ENCODE measurements at places on chromosomes 1 and 21.

- no peak for DNase-seq
These were observed 7.9 kb downstream of the LYST start for GRCh38 chr1:235858766-235859165.

DNA sequence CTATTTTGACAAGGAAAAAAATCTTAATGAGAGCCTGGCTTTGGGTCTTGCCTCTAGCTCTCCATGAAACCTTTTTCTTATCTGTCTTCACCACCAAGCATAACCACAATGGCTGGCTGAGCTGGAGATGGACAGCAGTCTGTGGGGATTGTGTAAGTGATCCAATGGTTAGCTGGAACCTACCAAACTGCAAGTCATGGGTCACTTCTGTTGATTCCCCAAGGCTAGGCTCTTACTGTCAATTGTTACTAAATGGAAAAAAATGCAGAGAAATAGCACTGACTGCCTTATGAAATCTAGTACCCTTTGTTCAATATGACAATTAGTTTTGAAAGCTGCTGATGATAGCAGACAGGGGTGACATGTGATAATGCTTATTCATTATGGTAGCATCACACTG is 359.0 kb downstream of the ST6GALNAC3 start:
- no peak for DNase-seq

GRCh38 chr1:218344814-218345672 is at the start of gene TGFB2:
Gene TGFB2, plus strand, starts transcription at chr1:218345336. Its CDS starts 1,366 bp downstream, at chr1:218346702.
- peak; percentile 59 for DNase-seq

- DNase-seq = no peak
These were observed 95.2 kb downstream of the ITPKB start for GRCh38 chr1:226643611-226644540.

DNA sequence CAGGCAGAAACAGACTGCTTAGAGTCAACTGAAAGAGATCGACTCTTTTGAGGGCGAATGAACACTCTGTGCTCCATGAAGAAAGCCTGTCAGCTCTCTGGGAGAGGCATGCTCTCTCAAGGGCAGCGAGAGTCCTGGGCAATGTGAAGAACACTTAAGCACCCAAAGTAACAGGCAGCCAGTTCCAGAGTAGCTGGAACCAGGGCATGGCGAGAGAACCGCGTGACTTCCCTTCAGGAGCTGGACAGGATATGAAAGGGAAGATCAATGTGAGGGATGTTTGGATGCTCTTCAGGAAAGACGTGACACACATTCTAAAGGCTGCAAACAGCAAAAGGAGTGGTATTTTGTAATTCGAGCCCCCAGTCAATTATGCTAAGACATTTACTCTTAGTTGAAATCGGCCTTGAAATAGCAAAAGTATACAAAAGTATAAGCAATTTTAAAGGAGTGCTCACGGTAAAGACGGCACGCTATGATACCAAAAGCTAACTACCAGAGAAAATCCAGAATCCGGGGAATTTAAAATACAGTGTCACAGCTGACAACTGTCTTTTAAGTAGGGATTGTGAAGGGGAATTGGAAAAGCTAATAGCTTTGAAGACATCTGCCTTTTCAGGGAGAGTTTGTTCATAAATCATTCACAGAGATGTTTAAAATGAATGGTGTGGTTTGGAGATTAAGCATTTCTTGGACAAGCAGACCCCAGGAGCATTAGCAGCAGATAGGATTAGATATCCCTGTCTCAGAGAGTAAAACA is 20.8 kb downstream of the ADAMTS5 start:
- peak; percentile 28 for DNase-seq

- DNase-seq = no peak
These were observed 13.3 kb downstream of the ATF6 start for GRCh38 chr1:161779393-161779792.

- peak; percentile 81 for DNase-seq
These were observed 111.1 kb downstream of the NAV1 start for GRCh38 chr1:201649761-201650622.

DNA sequence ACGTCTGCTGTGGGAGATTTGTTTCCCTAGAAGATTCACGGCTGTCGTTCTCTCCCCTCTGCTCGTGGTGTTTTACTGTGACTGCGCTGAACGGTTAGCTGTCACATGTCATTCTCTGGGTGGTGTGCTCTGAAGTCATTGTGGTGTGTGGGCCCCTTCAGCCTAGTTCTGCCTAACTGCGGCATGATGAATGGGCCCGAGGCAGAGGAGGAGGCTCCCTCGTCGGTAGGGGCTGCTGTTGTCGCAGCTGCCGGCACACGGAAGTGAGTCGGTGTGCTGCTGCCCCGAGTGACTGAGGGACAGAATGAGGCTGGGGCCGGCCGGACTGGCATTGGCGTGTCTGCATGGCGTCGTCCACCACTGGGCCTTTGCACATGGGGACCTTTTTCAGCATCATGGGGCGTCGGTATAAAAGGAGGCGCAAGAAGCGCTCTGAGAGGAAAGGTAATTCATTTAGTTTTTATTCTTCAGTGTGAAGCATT is 77.9 kb downstream of the ADARB1 start:
- peak; percentile 9 for DNase-seq

DNA sequence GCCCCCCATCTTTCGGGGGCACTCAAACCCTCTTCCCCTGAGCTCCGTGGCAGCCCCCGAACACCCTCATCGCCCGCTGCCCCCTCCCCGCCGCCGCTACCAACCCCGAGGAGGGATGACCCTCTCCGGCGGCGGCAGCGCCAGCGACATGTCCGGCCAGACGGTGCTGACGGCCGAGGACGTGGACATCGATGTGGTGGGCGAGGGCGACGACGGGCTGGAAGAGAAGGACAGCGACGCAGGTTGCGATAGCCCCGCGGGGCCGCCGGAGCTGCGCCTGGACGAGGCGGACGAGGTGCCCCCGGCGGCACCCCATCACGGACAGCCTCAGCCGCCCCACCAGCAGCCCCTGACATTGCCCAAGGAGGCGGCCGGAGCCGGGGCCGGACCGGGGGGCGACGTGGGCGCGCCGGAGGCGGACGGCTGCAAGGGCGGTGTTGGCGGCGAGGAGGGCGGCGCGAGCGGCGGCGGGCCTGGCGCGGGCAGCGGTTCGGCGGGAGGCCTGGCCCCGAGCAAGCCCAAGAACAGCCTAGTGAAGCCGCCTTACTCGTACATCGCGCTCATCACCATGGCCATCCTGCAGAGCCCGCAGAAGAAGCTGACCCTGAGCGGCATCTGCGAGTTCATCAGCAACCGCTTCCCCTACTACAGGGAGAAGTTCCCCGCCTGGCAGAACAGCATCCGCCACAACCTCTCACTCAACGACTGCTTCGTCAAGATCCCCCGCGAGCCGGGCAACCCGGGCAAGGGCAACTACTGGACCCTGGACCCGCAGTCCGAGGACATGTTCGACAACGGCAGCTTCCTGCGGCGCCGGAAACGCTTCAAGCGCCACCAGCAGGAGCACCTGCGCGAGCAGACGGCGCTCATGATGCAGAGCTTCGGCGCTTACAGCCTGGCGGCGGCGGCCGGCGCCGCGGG is 837 bp downstream of the FOXD3 start:
- no peak for DNase-seq

- DNase-seq = no peak
These were observed 1.5 kb downstream of the SNX27 start for GRCh38 chr1:151613282-151613780.

DNA sequence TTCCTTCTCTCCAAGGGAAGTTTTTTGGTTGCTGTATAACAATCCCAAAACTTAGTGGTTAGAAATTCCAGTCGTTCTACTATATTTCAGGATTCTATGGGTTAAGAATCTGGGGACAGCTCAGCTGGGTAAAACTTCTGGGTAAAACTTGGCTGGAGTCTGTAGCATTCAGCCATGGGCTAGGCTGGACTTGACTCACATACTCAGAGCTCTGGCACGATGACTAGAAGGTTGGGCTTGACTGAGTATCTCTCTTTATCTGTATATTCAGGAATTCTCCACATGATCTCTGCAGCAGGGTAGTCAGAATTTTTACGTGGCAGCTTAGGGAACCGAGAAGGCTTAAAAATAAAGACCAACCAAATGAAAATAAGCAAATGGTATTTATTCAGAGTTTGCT is 28.2 kb upstream of the HRNR start:
- no peak for DNase-seq

DNA sequence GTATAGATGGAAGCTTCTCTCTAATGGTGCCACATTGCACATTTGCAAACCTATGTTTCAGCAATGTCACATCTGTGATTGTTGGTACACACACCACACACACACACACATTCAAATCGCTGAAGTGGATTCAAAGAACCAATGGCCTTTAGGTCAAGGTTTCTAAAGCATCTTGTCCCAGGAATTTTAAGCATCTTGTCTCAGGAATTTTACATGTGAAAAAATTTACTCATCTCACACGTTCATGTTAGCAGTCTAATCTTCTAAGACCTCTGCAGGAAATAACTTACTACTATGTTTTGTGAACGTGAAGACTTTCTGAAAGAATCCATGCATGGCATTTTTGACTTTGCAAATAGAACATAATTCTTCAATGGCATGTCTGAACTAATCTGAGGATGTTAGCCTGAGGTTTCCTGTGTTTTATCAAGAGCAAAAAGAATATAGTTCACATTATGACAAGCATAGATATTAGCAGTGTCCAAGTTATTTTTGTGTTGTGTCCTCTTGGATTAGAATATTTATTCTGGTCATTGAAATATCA is 125.1 kb downstream of the CYYR1 start:
- DNase-seq = no peak

GRCh38 chr1:167127236-167127635 is 33.4 kb downstream of the STYXL2 start:
- DNase-seq = no peak

- DNase-seq = no peak
These were observed 23.1 kb downstream of the SMG7 start for GRCh38 chr1:183495420-183495819.

DNA sequence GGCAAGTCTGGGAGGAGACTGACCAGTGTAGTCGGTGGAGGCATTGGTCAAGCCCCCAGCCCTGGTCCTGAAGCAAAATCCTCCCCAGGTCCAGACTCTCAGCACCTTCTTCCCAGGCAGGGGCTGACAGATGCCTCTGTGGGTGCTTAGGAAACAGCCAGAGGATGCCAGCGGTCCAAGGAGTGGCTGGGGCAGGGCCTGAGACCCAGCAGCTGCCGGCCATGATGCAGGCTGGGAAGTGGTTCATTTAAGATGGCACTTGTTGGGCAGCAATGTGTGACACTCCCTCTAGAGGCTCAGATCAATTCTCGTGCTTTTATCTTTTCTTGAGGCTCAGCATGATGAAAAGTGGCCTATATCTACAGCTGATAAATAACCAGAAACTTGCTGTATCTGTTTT is 165.0 kb upstream of the VAMP3 start:
- no peak for DNase-seq

- DNase-seq = no peak
These were observed 149.9 kb upstream of the C1orf105 start for GRCh38 chr1:172270605-172271004.

GRCh38 chr21:45409466-45410150 is 4.6 kb downstream of the COL18A1 start:
- DNase-seq = peak; percentile 15

GRCh38 chr21:42784896-42785451 is 94.4 kb downstream of the WDR4 start:
- DNase-seq = no peak

GRCh38 chr21:34728479-34728878 is 59.7 kb downstream of the CLIC6 start:
- DNase-seq = no peak

- DNase-seq = peak; percentile 80
These were observed 15.3 kb upstream of the SKI start for GRCh38 chr1:2212532-2213491.

DNA sequence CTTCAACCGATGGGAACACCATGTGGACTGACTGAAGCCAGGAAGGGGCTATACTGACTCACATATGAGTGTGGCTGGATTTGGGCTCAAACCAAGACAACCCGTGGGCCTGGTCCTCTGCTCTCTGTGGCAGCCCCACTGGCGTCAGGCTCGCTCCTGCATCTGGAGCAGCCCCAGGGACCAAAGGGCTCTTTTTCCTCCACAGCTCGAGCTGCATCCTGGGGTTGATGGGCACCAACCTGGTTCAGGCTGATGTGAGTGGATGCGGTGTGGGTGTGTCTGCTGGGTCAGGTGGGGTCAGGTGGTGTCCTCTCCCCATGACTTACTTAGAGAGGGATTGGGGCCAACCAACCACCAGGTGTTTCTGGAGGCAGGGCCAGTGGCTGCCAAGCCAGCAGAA is 303.0 kb upstream of the AJAP1 start:
- DNase-seq = no peak

DNA sequence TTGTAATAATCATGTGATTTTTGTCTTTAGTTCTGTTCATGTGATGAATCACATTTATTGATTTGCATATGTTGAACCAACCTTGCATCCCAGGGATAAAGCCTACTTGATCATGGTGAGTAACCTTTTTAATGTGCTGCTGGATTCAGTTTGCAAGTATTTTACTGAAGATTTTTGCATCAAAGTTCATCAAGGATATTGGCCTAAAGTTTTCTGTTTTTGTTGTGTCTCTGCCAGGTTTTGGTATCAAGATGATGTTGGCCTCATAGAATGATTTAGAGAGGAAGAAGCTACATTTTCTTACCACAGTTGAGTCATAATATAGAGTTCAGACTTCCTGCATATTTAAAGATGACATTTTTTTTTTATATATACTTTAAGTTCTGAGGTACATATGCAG is 455.9 kb downstream of the PLPP3 start:
- DNase-seq = no peak

DNA sequence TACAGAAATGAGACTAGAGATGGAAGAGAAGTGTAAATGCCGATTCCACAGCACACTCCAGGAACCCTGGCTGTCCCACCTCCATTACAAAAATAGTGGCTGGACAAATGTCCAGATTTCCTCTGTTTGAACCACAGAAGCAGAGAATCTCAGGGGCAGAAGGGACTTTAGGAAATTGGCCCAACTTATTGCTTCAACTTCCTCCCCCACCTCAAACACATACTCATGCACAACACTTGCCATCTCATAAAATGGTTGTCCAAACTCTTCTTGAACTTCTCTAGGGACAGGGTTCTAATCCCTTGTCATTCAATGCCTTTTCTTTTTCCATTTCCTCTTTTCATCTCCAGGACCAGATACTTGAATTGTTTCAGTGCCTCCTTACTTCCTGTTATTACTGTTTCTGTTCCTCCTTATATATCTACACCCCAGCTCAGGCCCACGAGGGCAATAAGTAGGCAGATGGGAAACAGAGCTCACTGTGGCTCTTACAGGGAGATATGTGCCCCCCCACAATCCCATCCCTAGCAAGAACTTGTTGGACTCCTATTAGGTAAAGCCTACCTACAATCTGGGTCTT is 8.5 kb upstream of the B4GALT3 start:
- peak; percentile 23 for DNase-seq

DNA sequence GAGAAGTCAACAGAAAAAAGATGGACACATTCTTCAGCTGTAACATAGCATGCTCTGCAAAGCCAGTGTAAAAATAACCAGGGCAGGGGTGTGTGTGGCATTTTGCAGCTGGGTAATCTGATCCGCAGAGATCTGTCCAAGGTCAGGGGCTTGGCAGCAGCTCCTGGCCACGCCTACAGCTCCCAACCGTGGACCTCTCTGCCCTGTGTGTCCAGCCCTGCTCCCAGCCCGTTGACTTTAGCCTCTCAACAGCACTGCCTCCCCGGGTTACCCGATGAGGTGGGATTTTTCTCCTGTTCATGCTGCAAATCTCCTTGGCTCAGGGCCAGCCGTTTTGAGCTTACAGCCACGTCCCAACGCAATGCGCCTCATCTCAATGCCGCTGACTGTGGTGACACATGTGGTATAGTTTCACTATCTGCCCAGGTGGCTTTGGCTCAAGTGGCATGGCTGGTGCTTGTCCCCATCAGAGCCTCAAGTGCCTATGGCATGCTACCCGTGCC is 68.1 kb downstream of the VWA5B1 start:
- DNase-seq = no peak

GRCh38 chr1:84836145-84836544 is 56.9 kb downstream of the LPAR3 start:
- no peak for DNase-seq

- no peak for DNase-seq
These were observed 106.7 kb downstream of the PTPRU start for GRCh38 chr1:29342983-29343382.
